ENCODE measurements at places on chromosomes 4 and X.

- peak; percentile 80 for DNase-seq
These were observed at the start of gene CLOCK for GRCh38 chr4:55546756-55547465. TSS of gene CLOCK (minus strand) at chr4:55546909. CDS start at chr4:55482785, 64,124 bp downstream.

GRCh38 chr4:145644699-145645098 is 25.5 kb downstream of the MMAA start:
- no peak for DNase-seq

GRCh38 chr4:3248811-3249661 is at the start of gene MSANTD1:
TSS of gene MSANTD1 (plus strand) at chr4:3249159. CDS start at chr4:3249223, 64 bp downstream.
- DNase-seq: no peak

- no peak for DNase-seq
These were observed 504 bp upstream of the RBM3 start for GRCh38 chrX:48573690-48574269.

GRCh38 chr4:53365121-53365485 is 758 bp downstream of the SCFD2 start:
- DNase-seq: no peak

- DNase-seq: no peak
These were observed 1.2 kb upstream of the NMU start for GRCh38 chr4:55637272-55637820.

GRCh38 chr4:138217567-138217966 is 24.6 kb downstream of the SLC7A11 start:
- DNase-seq: no peak

DNA sequence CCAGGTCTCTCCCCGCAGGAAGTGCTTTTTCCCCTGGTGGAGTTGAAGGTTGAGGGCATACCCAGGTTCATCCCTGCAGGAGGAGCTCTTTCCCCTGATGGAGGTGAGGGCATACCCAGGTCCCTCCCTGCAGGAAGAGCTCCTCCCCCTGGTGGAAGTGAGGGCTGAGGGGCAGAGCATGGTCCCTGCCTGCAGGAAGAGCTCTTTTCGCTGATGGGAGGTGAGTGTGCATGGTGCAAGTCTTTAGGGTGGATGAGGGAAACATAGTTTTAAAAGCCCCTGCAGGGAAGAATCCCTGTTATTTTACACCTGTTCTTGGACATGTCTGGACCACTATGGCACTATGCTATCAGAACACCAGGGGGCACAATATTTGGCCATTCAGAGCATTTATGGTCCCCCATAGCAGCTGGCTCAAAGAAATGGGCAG is 43.7 kb upstream of the PUDP start:
- DNase-seq: no peak

DNA sequence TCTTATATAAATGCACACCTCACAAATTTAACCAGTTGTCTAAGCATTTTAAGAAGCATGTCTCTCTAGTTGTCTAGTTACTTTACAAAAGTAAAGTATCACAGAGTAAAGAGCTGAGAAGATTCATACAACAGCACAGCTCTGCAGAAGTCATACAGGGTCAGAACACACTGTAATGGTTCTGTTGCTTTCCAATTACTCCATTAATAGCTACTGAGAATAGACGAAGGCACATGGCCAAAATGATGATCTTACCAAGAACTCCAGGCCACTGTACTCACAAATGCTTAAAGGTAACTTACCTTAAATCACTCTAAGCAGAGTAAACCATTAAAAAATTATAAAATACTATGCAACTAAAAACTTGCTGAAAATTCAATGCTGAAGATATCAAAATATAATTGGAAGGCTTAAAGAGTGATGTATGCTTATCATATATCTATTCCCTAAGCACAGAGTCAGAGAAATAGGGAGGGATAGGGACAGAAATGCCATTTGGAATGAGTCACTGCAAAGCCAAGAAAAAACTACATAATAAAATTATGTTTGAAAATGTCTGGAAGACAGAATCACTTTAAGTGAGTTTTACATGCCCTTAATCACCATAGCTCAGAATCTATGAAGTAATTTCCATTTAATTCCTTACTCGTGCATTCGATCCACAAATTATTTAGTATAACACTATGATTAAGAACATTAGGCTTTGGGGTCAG is 71.0 kb downstream of the DDX60L start:
- no peak for DNase-seq

- DNase-seq: no peak
These were observed 461.0 kb downstream of the RPA4 start for GRCh38 chrX:97344724-97345123.

- no peak for DNase-seq
These were observed 19.1 kb downstream of the FAM47B start for GRCh38 chrX:34961662-34962061.

- DNase-seq: no peak
These were observed 46.1 kb downstream of the HTRA3 start for GRCh38 chr4:8315435-8316250.

GRCh38 chrX:72273718-72274117 is 3.3 kb downstream of the RPS4X start:
- no peak for DNase-seq

GRCh38 chr4:145868637-145869409 is 69.8 kb downstream of the ZNF827 start:
- no peak for DNase-seq

GRCh38 chrX:150536455-150537116 is 31.8 kb upstream of the MTM1 start:
- no peak for DNase-seq

GRCh38 chr4:73222466-73223257 is 35.9 kb downstream of the ANKRD17 start:
- peak; percentile 60 for DNase-seq

- no peak for DNase-seq
These were observed 75.5 kb downstream of the GALNT7 start for GRCh38 chr4:173243917-173244658.

DNA sequence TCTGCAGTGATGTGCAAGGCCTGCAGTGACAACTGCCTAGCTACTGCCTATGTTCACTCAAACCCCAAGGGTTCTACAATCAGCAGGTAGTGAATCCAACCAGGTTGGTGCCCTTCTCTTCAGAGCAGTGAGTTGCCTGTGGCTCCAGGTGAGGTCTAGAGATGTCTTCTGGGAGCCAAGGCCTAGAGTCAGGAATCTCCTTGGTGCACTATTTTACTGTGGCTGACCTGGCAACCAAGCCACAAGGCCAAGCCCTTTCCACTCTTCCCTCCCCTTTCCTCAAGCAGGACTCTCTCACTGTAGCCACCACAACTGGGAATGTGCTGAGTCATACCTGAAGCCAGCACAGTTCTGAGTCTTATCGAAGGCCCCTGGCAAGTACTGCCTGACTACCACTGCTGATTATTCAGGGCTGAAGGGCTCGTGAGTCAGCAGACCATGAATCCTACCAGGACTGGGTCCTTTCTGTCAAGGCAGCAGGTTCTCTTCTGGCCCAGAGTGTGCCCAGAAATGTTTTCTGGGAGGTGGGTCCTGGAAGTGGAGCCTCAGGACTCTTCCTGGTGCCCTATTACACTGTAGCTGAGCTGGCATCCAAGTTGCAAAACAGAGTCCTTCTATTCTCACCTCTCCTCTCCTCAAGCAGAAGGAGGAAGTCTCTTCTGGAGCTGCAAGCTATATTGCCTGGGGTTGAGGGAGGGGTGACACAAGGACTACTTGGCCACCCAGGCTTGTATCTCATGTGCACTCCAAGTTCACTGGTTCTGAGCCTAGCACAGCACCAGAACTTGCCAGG is 111.6 kb downstream of the BTC start:
- DNase-seq: no peak

- DNase-seq: no peak
These were observed 77.6 kb upstream of the RAB40AL start for GRCh38 chrX:102859550-102859871.

- DNase-seq: no peak
These were observed 52.4 kb upstream of the TSPAN5 start for GRCh38 chr4:98710831-98711230.

GRCh38 chrX:119488749-119489148 is 20.5 kb downstream of the SLC25A5 start:
- peak; percentile 6 for DNase-seq

- no peak for DNase-seq
These were observed 29.3 kb upstream of the HGFAC start for GRCh38 chr4:3412257-3413020.

- no peak for DNase-seq
These were observed 45.4 kb downstream of the INTS12 start for GRCh38 chr4:105662935-105663675.

- DNase-seq: no peak
These were observed 14.8 kb downstream of the SHROOM3 start for GRCh38 chr4:76449833-76450232.

- no peak for DNase-seq
These were observed 407 bp downstream of the IL13RA1 start for GRCh38 chrX:118727686-118728339.

DNA sequence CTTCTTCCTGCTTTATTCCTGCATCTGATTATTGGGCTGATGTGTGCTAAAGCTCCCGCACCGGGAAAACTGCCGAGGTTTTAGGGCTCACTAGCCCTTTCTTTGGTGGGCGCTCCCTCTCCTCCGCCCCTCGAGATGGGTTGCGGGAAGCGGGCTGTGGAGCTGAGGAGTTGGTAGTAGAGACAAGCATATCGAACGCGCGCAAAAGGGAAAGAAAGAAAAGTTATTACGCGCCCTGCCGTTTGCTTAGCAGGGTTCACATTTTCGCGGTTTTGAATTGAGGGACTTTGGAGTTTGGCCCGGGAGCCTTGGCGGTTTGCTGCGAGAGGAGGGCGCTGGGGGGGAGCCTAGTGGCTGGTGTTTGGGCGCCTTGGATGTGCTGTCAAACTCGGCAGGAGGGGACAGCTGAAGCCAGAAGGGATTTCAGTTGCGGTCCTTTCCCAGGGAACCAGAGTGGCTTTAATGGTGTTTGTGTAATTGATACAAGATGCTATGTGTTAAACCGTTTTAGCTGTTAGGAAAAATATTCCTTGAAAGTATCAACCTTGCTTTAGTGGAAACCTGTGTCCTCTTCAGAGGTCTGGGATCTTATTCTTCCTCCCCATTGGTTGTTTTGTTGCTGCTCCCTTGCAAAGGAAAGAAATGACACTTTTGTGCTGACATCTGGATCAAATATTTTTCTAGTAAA is 1.1 kb downstream of the GAB1 start:
- no peak for DNase-seq

- no peak for DNase-seq
These were observed 88.1 kb downstream of the CAMK2D start for GRCh38 chr4:113673450-113673849.

DNA sequence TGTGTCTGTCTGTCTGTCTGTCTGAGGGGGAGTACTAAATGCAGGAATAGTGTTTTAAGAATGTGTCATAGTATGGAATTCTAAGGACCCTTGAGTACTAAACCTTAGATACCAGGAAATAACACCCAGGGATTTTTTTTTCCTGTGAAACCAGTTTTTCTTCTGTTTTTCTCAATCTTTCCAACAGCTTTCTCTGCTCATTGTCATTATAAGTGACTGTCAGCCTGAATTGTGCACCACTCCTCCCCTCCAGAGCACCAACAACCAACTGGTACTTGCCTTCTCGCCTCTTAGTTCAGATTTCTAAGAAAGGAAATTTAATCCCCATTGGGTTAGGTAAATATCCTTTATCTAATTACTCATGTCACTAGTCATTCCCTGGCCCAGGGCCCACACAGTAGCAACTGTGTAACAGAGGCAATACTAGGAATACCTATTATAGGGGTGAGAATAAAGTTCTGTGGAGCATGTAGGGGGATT is 320.6 kb downstream of the ADGRL3 start:
- no peak for DNase-seq

DNA sequence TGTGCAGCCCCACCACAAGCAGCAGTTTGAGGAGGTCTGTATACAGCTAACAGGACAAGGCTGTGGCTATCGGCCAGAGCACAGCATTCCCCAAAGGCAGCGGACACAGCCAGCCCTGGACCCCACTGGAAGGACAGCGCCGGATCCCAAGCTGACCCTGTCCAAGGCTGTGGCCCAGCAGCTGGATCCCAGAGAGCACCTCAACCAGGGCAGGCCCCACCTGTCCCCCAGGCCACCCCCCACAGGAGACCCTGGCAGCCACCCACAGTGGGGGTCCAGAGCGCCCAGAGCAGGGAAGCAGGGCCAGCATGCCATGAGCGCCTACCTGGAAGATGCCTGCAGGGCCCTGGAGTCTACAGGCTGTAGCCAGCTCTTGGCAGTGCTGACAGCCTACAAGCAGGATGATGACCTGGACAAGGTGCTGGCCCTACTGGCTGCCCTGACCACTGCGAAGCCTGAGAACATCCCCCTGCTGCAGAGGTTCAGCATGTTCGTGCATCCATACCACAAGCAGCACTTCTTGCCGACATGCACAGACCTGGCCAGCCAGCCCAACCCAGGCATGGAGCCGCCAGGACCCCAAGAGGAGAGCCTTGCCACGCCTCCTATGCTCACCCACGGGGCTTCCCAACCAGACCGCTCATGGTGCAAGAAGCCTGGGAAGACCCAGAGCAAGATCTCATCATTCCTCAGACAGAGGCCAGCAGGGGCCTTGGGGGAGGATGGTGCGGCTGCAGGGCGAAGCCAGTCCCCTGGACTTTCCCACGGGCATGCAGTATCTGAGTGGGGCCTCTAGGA is 62.0 kb downstream of the ALPK1 start:
- DNase-seq: no peak

Data from activated T-helper 1 cell treated with anti-CD3 and anti-CD28 coated beads, Interleukin-12 subunit alpha, Interleukin-12 subunit beta, Interleukin-2, Interleukin-4 antibody, amounts not matched to agents 30 ng/mL and 10 ng/mL and 1 ng/mL, durations not matched to agents 14 hours and 24 hours and 36 hours (primary cell).